ENCODE measurements at places on chromosomes 13 and 19. TPM values are rescaled to one million over a fixed set of nuclear protein-coding genes. Genes with fewer than 3 reads are reported as not detected.

Gene POLR1D
- total RNA-seq = 129 TPM

Gene PRODH2
- not detected for total RNA-seq

Gene NPAS1
- total RNA-seq = 1.8 TPM

Gene SLC7A9
- total RNA-seq = 0.32 TPM

Gene RXFP2
- not detected for total RNA-seq

Gene C1QTNF9
- total RNA-seq = not detected

Gene OR4F17
- not detected for total RNA-seq

Gene CGB2
- total RNA-seq = not detected

Gene TNNT1
- total RNA-seq = not detected

Gene PTPRH
- 0.30 TPM for total RNA-seq

Data from lower lobe of right lung (tissue), 2 donors.